ENCODE measurements at places on chromosomes 12 and 14.

DNA sequence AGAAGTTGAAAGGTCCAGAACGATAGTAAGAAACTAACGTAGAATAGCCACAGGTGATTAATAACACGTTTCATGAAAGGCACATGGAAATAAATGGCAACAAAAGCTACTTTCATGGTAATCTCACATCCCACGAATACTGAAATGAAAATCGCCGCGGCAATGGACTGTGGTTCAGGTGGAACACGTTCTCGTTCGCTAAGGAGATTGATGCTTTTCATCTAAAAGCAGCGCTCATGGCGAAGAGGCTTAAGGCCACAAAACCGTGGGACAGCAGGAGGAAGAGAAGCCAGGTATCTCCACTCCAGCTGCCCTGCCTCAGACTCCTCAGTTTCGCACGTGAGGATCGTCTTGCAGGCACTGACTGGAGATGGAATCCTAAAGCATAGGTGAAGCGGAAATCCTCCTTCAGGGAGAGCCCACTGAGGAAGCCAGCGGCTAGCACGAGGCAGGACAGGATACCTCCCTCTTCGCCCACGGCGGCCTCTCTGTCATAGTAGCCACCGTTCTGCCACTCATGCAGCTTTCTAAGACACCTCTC lies 696 bp upstream of the GPHN start:
- H3K36me3 ChIP-seq, result no peaks in the 10 kb centered on the region
- H3K4me3 ChIP-seq, result peak overlapping the region; percentile 95
- H3K27me3 ChIP-seq, result no peaks in the 10 kb centered on the region
- DNase-seq, result no peak
- H3K27ac ChIP-seq, result peak overlapping the region; percentile 97

DNA sequence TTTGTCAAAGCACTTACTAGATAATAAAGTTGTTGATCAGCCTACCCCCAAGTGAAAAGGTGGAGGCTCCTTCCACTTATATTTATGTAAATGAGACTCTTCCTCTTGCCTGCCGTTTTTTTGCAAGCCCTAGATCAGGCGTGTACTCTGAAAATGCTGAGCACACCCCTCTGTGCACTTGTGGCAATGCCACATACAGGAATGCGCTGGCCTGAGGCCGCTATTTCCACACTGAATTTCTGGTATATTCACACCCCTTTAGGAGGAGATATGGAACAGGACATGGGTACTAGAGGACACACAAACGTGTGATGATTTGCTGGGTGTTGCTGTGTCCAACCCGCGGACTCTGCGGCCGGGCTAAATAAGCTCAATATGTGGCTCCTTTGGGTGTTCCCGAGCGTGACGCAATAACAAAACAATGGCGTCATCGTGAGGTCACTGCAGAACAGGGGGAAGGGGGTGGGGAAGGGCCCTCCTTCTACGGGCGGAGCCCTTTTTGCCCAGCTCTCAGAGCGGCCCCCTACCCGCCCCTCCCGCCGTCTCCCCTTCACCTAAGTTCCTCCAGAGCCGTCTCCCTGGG lies 554 bp upstream of the TSPAN31 start:
- H3K27ac ChIP-seq, result peak overlapping the region; percentile 99
- H3K4me1 ChIP-seq, result peaks cover 28% of the 10 kb centered on the region
- DNase-seq, result no peak
- peak overlapping the region; percentile 98 for H3K4me3 ChIP-seq
- peaks cover 24% of the 10 kb centered on the region for H3K27me3 ChIP-seq

- H3K36me3 ChIP-seq, result no peaks in the 10 kb centered on the region
- DNase-seq, result peak; percentile 44
- no peaks in the 10 kb centered on the region for H3K27me3 ChIP-seq
- H3K4me3 ChIP-seq, result no peak overlapping the region
Measured at GRCh38 chr12:68856510-68856909, 48.5 kb downstream of the MDM2 start.

DNA sequence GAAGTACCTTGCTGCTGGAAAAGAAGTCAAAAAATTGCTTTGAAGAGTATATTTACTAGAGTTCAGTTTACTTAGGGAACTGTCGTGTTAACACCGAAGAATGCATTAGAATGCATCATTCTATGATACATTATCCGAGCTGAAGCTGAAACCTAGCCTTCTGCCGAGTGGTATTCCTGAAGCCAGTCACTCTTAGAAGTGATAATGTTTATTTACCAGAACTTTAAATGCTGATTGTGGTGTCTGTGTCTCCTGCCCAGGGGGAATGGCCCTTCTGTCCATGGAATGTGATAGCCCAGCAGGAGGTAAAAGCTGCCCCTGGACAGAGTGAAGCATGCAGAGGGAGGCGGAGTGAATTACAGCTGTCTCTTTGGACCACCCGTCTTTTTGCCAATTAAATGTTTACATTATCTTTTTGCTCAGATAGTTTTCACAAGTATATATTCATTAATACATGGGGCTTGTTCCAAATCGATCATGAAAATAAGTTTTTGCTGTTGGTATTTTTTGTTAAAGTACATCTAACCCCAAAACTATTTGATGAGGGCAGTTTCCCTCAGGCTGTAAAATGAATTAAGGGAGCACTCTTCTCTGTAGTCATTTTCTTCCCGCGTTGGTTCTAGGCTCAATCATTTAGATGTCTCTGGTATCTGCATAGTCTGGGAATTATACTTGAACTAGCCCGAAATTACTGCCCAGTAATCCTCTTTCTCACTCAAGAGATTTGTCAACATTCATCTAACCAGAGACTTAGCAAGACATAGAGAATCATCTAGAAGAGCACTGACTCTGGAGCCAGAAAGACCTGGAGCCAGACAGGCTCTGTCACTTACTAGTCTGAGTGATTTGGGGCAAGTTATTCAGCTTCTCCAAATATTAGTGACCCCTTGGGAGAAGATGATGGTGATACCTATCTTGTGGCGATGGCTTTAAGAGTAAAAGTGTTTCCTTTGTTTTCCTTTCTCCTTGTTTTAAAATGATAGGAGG lies 147.6 kb downstream of the CRADD start:
- no peak for DNase-seq
- H3K27ac ChIP-seq, result no peak overlapping the region
- H3K4me3 ChIP-seq, result no peak overlapping the region
- peaks cover 13% of the 10 kb centered on the region for H3K4me1 ChIP-seq
- no peaks in the 10 kb centered on the region for H3K27me3 ChIP-seq

DNA sequence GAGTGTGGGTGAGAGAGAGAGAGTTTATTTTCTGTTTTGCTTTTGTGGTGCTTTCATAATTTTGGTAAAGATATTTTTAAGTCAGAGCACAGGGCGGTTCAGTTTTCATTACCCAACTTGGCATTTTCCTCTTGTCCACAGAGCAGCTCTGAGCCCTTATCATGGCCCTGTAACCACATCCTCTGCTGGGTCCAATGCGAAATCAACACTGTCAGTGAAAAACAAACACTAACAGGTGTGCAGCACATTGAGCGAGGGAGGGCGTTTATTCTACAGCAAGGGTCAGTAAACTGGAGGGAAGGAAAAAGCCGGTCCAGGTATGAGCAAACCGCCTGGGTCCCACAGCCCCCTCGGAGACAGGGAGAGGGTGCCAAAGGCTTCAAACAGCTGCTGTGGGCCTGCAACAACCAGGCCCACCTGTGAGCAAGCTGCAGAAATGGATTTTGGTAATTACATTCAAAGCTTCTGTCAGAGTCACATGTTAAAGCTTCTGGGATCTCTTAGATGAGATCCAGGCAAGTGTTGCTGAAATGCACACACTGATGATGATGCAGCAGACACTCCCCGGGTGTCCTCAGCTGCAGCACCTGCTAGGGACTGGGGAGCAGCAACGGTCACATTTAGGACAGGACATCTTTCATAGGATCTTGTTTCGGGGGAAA lies 132.7 kb upstream of the DYRK2 start:
- peaks cover 5% of the 10 kb centered on the region for H3K4me1 ChIP-seq
